ENCODE measurements at places on chromosomes 16 and 17.

DNA sequence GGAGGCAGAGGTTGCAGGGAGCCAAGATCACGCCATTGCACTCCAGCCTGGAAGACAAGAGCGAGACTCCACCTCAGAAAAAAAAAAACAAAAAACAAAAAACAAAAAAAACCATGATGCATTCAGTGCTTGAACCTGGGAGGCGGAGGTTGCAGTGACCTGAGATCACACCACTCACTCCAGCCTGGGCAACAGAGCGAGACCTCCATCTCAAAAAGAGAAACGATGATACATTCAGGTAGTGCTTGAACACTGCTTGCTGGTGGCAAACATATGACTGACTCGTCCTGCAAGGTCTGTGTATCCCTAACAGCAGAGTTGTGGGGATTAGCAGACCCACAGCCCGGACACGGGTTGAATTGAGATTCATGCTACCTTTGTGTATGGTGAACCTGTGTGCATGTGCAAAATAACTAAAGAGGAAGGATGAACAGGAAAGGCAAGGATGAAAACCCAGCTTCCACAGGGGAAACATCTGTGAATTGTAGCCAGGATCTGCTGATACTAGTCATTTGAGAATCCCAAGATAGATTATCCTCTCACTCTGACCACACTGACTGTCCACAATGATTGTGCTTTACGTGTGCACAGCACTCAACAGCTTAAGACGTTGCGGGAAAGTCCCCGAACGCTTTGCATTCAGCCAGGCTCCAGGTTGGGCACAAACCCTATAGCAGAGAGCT is 52.4 kb upstream of the MRPS23 start:
- DNase-seq: no peak

- no peak for DNase-seq
Observed at GRCh38 chr17:82754297-82755208, 2.7 kb downstream of the TBCD start.

- peak; percentile 2 for DNase-seq
Observed at GRCh38 chr17:8142887-8143580, 9.2 kb downstream of the PER1 start.

DNA sequence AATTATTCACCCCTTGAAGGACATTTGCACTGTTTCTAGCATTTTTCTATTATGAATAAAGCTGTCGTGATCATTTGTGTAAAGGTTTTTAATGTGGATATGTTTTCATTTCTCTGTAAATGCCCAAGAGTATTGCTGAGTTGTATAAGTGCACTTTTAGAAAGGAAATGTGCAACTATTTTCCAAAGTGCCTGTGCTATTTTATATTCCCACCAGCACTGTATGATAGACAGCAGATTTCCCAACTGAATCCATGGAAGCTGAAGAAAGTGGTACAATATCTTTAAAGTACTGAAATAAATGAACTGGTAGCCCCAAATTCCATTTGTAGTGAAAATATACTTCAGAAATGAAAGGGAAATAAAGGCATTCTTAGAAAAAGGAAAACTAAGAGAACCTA is 238.4 kb downstream of the BCAS3 start:
- DNase-seq: no peak

- no peak for DNase-seq
Observed at GRCh38 chr16:11205065-11205699, 50.8 kb downstream of the SOCS1 start.

- no peak for DNase-seq
Observed at GRCh38 chr16:11181242-11181898, 74.6 kb downstream of the SOCS1 start.

DNA sequence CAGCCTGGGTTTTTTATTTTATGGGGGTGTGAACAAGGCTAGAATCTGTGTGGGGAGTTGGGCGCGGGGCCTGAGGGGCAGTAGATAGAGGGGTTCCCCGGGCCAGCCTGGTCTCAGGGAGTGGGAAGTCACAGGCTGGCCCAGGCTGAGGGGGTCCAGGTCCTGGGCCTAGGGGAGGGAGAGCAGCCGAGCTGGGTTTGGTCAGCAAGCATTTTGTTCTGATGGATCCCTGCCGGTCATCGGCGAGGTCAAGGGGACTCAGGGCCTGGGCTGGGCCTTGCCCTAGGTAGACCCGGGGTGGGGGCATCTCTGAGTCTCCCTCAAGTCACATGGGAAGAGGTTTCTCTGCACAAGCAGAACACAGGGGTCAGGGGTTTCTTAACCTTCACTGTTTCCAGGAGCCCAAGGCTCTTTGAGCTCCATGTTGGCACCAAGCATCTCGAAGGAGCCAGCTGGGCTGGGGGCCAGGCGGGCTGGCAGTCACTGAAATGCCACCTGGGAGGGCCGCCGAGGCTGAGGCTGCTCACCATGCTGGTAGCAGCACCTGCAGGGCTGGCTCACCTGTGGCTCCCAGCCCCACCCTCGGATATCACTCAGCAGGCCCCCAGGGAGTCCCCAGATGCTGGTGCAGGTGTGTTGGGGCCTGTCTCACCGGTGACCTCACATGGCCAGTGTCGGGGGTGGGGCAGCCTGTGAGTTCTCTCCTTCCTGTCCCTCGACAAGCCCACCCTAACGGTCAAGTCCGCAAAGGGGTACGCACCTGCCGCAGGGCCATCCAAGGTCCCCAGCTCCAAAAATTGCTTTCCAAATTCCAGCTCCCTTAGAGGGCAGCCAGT is 41.0 kb downstream of the SLC7A5 start:
- no peak for DNase-seq

DNA sequence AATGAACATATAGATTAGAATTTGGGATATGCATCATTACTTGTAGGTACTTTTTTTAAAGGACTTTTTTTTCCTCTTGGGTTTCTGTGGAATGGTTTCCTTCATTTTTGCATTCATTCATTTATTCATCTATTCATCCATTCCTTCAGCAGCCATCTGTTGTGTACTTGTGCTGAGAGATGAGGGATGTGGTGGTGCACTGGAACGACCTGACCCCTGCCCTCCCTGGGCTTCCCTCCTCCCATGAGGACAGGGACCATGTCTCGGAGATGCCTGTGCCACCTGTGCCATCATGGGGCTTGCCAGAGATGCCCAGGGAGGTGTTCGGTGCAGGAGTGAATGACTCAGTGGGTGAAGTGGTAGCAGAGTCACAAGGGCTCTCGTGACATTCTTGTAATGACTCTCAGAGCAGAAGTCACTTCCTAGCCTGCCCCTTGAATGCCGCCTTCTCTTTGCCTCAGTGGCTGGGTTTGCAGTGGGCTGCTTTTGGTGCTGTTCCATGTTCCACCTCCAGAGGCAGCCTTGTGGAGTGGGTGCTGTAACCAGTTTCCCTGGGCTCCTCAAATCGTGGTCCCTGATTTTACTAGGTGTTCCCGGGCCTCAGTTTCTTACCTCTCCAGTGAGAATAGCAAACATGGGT is 43.9 kb downstream of the CLEC16A start:
- no peak for DNase-seq

DNA sequence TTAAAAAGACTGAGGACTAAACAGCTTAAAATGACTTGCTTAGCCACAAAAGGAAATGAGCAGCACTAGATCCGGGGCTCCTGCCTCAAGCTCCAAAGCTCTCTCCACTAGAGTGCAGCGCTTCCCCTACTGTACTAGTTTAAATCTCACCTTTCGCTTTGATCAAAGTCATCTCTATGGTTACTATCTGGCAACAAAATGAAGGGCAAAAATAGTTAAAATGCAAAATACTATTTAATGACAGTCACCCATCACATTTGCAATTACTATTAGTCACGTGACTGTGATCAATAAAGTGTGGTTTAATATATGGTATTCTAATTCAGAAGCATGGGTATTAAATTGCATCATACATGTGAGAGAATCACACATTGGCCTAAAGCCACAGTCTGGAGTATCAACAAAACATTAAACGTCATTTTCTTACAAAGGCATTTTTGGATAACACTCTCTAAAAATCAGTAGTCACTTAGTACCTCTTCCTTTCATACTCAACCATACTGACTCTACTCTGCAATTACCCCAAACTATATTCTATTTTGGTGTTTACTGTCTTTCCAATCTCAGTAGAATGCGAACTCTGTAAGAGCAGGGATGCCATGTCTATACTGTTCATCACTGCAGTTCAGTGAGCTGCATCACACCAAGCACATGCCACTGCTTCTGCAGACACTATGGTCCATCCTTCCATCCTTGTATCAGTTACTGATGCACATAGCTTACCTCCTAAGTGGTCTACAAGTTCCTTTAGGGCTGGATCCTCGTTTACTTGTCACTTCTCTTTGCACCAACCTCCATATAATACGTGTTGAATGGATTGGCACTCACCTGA is 6.2 kb downstream of the PSMD12 start:
- no peak for DNase-seq

GRCh38 chr17:19769946-19770652 is 22.0 kb upstream of the ALDH3A1 start:
- DNase-seq: no peak
